ENCODE measurements at places on chromosomes 5 and 9.

GRCh38 chr5:148446611-148447010 lies 62.9 kb downstream of the FBXO38 start:
- no peak for DNase-seq

GRCh38 chr9:128120741-128121465 lies 6.6 kb downstream of the PTGES2 start:
- DNase-seq, result no peak

GRCh38 chr5:87002485-87002884 lies 265.2 kb upstream of the RASA1 start:
- DNase-seq, result no peak

DNA sequence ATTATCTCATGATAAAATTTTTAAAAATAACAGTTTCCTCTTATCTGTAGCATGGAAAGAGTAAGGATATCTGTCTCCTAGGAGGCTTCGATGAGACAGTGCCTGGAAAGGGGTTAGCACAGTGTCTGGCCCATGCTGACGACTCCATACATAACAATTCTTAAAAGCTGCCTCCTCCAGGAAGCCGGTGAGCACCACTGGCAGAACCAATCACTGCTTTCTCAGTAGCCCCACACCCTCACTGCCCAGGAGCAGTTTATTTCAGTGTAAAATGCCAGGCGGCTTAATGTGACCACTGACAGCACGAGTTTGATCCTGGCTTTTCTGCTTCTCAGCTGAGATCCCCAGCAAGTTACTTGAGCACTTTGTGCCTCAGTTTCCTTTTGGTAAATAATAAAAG lies 1.2 kb upstream of the NIPAL4 start:
- DNase-seq, result no peak

DNA sequence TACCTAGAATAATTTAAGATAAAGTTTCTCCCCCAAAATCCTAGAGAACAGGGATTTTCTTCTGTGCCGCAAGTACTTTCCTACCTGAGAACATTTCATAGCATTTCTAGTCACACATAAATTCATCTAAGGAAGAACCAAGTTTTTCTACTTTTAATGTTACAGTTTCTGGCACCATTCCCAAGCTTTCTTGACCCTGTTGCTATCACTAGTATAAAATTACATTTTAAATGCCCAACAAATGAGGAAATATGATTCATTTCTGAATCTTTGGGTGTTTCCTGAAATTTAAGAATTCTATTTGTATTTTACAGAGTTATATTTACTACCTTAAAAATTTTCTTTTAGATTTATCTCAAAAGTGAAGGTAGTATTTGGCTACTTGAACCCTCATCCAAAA lies 137.8 kb downstream of the LPAR1 start:
- no peak for DNase-seq

GRCh38 chr9:125646621-125647100 lies 60.3 kb downstream of the MAPKAP1 start:
- DNase-seq, result no peak

DNA sequence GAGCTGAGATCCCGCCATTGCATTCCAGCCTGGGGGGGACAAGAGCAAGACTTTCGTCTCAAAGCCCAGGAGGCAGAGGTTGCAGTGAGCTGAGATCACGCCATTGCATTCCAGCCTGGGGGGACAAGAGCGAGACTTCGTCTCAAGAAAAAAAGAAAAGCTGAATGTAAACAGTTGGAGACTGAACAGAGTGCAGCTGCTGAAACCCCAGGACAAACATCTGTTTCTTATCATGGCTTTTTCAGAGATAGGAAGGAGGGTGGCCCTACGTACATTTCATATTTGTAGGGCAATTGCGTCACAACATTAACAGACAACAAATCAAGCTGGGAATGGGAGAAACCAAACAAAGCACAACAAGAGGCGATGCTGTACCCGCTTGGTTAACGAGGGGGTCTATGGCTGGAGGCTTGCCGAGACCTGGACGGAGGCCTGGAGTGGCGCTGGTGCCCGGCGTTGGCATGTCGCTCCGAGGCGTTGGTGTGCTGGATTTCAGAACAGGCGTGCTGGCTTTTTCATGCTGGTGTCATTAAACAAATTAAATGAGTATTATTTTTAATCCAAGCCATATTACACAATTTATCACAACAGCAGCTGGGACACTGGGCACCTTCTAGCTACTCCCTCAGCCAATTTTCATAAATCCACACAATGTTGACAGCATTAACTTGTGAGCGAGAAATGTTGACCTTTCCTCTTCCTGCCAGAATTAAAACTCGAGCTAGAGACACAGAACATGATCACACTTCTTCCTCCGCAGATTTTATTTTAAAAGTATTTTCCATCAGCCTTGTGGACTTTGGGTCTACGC lies 76.1 kb downstream of the TLE1 start:
- no peak for DNase-seq

DNA sequence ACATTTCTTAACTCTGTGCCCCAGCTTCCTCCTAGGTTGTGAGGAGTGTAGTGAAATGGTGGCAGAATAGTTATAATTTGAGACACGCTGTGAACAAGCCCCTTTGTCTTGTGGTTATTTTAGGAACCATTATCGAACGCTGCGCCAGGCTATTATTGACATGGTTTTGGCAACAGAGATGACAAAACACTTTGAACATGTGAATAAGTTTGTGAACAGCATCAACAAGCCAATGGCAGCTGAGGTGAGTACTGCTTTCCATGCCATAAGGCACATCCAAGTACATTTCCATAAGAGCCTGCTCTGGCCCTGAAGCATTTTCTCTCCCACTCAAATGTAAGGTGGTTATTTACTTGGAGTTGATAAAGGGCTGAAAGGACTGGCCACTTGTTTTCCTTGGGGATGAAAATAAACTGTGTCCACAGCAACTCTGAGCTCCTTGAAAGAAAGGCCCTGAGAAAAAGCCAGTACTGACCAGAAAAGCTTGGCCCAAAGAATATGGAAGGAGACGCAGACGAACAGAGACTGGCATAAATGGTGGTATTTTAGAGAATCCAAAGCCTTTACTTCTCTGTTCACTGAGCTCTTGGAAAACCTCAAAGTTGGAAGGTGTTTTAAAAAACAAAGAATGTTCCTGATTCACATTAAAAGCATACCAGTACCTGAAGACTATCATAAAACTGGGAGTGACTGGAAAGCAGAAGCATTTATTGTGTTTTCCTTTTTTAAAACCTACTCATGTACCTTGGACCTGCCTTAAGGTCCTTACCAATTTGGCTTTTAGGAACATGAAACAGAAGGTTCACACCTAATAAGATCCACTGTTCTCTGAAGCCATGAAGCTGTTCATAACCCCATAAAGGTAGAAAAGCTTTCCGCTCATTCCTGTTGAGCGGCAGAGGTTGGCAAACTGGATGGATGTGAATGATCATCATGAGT lies 72.2 kb downstream of the WDR41 start:
- DNase-seq, result no peak

DNA sequence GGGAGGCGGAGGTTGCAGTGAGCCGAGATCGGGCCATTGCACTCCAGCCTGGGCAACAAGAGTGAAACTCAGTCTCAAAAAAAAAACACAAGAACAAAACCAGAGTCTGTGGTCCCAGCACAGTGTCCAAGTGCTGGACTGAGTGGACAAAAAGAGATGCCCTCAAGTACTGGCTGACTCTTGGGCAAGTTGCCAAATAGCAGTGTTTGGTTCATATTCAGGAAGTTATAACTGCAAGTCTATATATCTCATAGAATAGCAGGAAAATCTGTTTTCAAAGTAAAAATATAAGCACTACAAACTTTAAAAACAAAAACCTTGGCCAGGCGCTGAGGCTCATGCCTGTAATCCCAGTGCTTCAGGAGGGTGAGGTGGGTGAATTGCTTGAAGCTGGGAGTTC lies 7.3 kb downstream of the HABP4 start:
- DNase-seq, result no peak

GRCh38 chr5:156219483-156220005 lies 107.4 kb upstream of the SGCD start:
- no peak for DNase-seq

DNA sequence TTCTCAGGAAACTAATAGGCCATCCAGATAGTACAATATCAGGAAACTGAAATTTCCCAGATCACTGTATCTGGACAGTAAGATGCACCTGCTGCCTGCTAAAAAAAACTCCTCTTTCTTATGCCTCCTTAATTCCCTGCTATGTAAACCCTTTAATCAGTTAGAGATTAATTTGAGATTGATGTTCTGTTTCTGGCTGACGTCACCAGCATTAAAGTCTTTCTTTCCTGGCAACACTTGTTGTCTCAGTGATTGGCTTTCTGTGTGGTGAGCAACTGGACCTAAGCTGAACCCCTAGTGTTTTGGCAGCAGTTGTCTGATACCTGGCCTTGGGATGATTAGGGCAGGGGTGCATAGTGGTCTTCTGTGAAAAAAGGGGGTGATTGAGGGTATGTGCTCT lies 175.8 kb downstream of the TENT4A start:
- no peak for DNase-seq

DNA sequence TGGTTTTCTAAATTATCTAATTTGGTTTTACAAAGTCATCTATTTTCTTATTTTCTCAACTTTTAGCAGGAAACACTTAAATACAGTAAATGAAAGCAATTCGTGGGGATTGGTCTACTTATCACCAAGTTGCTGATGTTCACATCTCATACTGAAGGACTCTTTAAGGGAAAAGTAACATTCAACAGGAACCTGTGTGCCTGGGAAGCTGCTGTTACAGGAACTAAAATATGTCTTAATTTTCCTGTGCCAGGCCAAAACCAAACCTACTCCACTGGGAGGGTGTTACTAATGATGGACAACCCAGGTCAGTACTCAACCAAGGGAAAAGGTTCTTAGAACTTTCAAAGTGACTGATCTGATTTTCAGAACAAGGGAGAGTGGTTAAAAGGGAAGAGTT lies 5.3 kb downstream of the ISCA1 start:
- no peak for DNase-seq

DNA sequence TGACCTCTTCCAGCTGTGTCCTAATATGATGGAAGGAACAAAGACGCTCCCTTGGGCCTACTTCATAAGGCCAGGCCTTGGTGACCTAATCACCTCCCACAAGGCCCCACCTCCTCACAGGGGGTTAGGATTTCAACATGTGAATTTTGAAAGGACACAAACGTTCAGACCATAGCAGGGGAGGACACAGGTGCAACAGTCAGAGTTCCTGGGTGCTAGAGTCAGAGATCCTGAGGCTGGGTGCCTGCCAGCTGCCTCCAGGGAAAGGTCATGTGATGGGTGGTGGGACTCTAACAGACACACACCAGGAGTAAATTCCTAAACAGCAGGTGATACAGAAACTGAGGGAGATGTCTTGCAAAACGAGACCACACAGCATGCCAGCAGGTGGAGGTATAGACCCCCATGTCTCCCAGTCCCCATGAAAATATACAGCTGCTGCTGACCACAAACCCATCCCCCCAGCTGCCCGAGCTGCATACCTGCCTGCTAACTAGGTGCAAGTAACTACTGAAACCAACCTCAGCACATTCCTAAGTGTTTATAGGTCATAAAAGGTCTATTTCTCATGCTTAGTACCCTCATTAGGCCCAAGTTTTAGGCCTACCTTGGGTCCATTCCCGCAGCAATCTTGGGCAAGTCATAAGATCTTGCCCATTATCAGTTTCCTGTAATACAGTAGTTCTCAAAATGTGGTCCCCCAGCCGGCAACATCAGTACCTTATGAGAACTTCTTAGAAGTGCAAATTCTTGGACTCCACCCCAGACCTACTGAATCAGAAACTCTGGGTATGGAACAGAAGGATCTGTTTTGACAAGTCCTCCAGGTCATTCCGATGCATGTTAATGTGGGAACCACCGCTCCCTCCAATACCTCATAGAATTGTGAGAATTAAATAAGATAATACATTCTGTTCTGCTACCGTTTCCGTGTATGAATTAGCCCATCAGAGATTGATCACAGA lies 245.3 kb downstream of the ENC1 start:
- DNase-seq, result no peak

GRCh38 chr5:151148583-151148982 lies 9.0 kb downstream of the ANXA6 start:
- DNase-seq, result no peak

DNA sequence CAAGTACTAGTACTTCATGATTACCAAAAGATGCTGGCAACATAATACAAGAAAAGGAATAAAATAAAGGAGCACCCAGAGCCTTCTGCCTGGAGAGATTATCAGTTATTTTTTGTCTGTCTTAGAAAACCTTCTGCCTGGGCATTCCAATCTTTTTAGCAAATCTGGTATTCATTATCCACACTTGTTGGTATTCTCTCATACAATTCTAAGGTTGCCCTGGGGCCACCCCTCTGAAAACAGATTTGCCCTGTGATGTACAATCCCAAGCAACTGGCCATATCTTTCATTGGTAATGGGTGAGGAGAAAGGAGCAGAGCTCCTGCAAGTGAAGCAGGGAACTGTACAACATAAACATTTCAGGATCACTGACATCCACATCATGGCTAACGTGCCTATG lies 47.8 kb downstream of the WDR41 start:
- no peak for DNase-seq

GRCh38 chr9:116767219-116767618 lies 80.1 kb downstream of the TRIM32 start:
- no peak for DNase-seq

GRCh38 chr5:138545919-138546562 lies 3.0 kb upstream of the ETF1 start:
- no peak for DNase-seq

DNA sequence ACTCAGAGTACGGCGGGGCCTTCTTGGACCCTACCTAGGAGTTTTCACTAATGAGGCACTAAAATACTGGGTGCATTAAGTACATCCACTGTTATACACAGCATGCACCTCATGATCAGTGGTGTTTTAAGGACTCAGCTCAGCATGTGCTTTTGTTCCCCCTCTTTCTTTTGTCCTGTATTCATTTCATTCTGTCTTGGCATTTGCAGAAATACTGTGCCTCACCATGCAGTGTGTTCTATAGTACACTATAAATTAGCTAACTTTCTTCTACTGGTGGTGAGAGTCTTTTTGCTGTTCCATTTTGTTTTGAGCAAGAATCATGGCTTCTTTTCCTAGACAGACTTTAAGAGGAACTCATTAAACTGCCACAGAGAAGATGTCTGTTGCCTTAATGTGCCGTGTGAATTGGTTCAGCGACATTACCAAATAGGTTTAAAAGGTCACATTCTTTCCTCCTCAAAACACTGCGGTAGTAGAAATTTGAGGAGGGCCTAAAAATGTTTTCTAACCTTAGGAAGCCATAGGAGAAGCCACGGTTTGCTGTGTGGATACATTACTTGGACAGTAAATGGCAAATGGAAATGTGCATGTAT lies 276.6 kb downstream of the MAST4 start:
- DNase-seq, result no peak

DNA sequence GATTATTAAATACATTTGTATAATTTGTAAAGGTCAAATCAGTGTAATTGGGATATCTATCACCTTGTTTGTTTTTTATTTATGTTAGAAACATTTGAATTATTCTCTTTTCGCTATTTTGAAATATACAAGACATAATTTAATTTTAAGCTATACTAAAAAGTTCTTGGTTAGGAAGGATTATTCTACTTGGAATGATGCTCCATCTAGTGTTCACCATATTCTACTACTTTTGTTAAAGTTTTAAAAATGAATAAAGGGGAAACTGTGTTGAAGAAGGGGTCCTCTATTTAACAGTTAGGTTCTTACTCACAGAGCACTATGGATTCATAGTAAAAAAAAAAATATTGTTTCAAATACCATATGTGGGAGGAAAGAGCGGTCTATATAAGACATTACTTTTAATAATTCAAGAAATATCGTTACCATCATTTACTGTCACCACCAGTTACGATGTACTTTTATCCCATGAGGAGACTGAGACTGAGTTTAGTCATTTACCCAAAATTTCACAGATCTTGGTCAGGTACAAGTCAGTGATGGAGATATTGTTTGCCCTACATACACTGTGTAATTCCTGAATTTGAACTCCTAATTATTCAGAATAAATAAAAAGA lies 6.3 kb upstream of the STOM start:
- no peak for DNase-seq
